ENCODE measurements at places on chromosomes 3 and 15.

GRCh38 chr15:44489464-44489863 lies 47.5 kb upstream of the EIF3J start:
- no peak for DNase-seq

GRCh38 chr15:35755237-35755802 lies 209.4 kb upstream of the DPH6 start:
- DNase-seq: no peak

GRCh38 chr15:20358779-20359414 lies 182.7 kb downstream of the GOLGA6L6 start:
- DNase-seq: no peak

- DNase-seq: no peak
Measured at GRCh38 chr15:68592544-68592943, 13.8 kb downstream of the CORO2B start.

DNA sequence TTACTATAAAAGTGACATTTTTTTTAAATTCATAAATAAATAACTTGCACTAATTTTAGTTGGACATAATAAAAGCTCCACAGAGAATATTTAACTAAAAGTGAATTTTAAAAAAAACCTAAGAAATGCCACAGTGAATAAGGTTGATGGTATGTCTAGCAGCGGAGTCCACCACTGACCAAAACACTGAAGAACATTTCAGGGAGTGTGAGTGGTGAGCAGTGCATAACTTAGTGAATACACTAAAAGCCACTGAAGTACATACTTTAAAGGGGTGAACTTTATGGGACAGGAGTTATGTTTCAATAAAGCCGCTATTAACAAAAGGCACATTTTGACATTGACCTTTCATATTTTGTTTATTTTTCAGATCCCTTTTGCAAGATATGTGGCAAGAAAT lies 32.3 kb downstream of the SRP14 start:
- DNase-seq: no peak

- DNase-seq: no peak
Measured at GRCh38 chr15:32884146-32884545, 166.3 kb downstream of the GREM1 start.

DNA sequence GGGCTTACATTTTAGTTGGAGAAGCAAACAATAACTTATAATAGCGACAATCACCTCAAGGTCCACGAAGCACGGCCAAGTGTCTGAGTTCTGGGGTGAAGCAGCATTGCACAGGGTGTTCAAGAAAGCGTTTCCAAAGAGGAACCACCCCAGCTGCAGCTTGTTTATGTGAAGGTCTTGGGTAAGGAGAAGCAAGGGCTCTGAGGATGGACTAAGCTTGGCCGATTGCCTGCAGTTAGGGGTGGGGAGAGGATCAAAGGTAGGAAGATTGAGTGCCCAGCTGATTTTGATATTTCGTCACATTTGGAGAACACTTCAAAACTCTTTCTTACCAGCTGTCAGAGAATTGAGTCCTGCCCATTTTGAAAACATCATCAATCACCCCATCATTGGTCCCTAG lies 321.6 kb upstream of the DNAJC19 start:
- DNase-seq: no peak

All from GM12865 (cell line).